ENCODE measurements at places on chromosomes 5 and 9.
A peak's percentile ranks its signal among the peaks of the same experiment; 100 is the strongest.

GRCh38 chr9:114001794-114002261, 76.3 kb downstream of the AMBP start:
- no peak for DNase-seq

GRCh38 chr9:124315882-124316281, 58.1 kb downstream of the NEK6 start:
- DNase-seq = no peak

- no peak for DNase-seq
Observed at GRCh38 chr5:56192246-56192645, 40.9 kb downstream of the ANKRD55 start.

DNA sequence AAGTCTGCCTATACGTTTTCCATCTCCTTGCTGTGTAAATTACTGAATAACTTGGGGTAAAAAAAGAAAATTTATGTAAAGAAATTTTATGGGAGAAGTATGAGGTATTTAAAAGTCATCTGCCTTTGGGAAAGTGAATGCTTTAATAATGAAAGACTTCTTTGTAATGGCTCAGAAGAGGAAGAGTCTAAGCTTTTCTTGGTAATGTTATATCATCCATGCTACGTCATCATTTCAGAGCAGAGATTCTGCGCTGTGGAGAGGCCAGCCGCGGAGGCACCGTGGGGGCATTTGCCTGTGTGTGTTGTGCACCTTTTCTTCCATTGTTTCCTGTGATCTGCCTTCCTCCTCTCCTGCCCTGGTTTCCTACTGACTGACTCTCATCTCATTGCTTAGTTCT, 78.2 kb downstream of the GOLM1 start:
- no peak for DNase-seq

DNA sequence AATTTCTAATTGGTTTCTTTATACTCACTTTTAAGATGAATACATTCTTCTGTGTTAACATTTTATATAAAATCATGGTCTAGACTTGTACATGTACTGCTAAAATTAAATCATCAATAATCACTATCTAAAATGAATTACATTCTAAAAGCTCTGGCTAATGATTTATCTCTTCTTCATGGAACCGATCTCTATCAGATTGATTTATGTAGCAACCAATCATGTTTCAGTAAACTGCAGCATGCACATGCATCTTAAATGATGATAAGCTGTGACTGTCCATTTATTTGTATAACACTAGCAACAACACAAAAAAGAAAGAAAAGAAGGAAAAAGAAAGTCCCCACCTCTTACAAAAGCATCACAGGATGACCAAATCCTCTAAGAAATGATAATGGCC, 669.2 kb downstream of the NR2F1-AS1 start:
- DNase-seq = no peak

DNA sequence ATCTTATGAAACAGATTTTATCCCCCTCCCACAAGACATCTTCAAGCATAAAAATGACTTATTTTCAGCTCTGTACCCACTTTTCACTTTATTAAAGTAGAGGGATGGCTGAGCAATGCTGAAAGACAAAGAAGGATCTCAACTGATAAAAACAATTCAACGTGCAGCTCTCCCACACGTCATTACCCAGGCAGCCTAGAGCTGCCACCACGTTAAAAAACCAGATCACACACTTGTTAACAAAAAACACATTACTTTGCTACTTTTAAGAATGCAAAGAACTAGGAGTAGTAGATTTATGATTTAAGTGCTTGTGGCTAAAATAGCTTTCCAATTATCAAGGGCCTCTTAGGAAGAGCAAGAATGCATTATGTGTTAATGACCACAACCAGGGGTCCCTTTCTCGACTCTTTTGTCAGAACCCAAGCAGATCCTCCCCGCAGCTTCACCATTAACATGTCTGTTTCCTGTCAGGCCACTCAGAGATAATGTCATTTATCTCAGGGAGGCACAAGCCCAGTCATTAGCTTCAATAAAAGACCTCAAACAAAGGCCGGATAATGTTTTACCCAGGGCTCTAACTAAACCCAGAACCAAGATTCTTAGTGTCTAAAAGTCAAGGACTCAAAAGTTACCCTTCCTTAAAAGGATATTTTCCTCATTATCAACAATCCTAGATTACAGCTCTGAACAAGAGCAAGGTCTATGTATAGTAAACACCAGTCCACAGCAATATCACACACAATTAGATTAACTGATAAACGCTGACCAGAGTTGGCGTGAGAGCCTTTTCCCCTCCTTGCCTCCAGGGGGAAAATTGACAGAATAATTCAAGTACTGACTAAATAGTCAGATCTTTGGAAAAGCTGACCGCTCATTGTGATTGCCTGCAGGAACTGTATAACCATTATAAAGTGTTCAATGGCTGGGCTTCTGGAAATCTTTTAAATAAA, 7.5 kb downstream of the ZNF608 start:
- no peak for DNase-seq

GRCh38 chr5:4661326-4661725, 478.8 kb upstream of the ADAMTS16 start:
- no peak for DNase-seq

GRCh38 chr9:96057155-96057554, 181.7 kb downstream of the ERCC6L2 start:
- DNase-seq = no peak

DNA sequence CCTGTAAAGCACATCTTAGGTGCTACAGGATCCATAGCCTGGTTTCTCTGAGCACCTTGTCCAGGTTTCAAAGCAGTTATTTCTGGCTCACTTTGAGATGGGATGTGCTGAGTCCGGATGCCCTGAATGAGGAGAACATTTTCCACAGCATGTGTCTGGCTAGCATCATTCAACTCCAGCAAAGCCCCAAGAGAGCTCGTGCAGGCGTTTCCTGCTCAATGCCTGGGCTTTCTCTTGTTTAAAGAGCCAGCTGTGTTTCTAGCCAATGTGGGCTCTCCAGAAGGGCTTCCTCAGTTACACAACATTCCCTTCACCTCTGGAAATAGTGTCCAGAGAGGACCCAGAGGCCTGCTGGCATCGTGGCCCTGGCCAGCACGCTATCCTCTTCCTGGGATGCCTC, 411.7 kb downstream of the DMAC1 start:
- DNase-seq = no peak

- no peak for DNase-seq
Observed at GRCh38 chr5:26791021-26791420, 247.4 kb downstream of the CDH9 start.

DNA sequence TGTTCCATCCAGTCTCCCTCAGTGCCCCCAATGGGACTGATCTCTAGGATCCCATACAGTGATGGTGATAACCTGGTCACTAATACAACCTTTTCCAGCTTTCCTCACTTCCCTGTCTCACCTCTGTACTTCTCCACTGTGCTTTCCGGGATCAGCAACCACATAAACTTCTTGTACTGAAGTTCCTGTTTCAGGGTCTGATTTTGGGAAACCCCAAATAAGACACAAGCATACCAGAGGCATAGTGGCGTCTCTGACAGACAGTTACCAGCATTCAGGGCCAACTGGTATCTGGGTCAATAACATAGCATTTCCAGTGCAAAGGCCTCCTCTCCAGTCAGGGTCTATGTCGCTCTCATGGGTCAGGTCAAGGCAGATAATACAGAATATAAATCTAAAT, 64.3 kb downstream of the GLDC start:
- no peak for DNase-seq

- DNase-seq = no peak
Observed at GRCh38 chr5:154861946-154862345, 3.5 kb downstream of the CNOT8 start.

DNA sequence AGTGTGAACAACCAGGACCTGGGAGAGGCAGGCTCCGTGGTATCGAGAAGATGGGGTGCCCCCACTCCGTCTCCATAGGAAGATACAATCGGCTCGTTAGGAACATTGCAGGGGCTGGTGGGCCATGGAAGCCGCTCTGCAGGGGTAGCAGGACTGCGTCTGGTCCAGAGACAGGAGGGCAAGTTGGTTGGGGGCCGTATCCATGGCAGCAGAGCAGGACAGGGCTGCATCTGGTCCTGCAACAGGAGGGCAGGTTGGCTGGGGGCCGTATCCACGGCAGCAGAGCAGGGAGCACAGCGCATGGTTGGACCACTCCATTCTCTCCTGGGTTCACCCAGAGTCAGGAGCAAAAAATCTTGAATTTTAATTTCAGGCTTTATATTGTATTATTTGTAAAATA, 98.2 kb downstream of the ANKRD33B start:
- no peak for DNase-seq

- no peak for DNase-seq
Observed at GRCh38 chr9:109064963-109065702, 51.8 kb upstream of the CTNNAL1 start.

- no peak for DNase-seq
Observed at GRCh38 chr5:67031692-67032091, 164.9 kb downstream of the CD180 start.

DNA sequence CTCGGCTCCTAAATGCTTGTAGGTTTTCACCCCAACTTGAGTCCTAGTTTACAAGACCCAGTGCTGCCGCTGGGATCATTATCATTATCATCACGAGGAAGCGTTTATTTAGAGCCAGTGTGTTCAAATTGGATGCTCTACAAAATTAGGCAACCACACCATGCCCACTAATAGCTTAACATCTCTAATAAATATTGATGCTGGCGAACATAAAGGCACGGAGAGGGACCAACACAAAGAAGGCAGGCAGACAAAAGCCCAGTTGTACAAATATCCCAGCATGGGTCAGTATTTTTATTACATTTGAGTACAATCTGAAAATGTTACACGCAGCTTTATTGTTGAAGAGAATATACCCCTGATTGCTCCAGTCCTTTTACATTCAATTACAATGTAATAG, 4.7 kb downstream of the CFAP77 start:
- DNase-seq = no peak

GRCh38 chr9:33475357-33475756, 1.6 kb upstream of the NOL6 start:
- DNase-seq = no peak

DNA sequence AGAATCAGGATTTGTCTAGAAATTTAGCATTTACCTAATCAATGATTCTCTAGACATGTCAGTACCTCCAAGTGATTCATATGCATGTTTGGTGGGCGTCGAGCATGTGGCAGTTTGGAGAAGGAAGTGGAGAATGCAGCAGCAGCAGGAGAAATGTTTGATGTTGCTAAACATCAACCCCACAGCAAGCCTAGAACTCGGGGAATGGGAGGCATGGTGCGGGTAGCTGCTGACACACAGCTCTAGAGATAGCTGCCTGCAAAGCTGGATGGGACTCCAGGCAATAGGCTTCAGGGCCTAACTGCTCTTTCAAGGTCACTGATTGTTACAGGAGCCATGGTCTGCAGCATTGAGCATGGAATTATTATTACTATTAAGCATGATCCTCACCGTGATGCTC, 137.3 kb downstream of the DOCK8 start:
- DNase-seq = no peak

DNA sequence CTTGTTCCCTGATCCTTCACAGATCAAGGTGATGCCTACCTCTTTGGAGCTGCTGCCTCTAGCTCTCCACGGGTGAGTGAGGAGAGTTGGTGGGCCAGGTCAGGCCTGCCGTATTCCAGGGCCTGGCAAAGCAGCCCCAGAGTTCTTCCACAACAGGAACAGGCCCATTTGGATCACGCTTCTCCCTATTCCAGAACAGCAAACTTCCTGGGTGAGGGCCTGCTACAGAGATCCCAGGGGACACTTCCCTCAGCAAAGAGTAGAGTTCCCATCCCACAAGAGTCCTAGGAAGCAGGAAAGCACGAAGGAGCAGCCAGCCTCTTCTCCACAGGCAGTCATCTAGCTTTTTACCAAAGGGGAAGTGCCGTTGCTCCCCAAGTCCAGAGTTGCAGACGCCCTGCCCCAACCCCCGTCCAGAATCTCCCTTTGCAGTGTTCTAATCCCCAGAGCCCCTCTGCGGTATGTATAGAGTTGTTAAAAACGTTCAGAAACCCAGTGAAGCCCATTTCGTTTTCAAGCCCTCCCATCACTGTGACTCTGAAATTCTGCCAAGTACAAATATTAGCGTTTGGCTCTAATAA, 9.3 kb upstream of the DNAJB5 start:
- DNase-seq = no peak

GRCh38 chr5:102312586-102313370, 16.7 kb upstream of the SLCO4C1 start:
- DNase-seq = no peak

DNA sequence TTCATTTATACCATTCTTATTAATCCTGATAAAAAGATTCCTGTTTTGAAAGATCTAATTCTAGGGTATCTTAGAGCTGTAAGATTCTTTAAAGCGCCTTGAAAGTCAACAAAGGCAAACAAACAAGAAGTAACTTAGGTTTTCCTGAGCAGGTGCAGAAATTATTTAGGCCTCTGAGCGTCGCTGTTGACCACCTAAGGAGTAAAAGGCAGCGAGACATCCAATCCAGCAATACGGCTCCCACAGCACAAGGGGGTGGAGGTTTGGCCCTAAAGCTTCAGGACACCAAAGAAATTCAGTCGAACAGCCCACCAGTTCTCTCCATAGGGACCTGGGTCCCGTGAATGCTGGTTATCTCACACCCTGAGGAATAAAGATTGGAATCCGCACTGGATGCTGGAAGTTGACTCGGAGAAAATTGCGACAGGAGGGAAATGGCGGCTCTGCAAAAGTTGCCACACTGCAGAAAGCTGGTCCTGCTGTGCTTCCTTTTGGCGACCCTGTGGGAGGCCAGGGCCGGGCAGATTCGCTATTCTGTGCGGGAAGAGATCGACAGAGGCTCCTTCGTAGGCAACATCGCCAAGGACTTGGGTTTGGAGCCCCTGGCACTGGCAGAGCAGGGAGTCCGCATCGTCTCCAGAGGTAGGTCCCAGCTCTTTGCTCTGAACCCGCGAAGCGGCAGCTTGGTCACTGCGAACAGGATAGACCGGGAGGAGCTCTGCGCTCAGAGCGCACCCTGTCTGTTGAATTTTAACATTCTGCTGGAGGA, at the start of gene PCDHGA2:
PCDHGA2 (plus strand) TSS at position 223 of the 769 bp plus-strand sequence.
- DNase-seq = peak; percentile 13

- no peak for DNase-seq
Observed at GRCh38 chr5:135578305-135578684, 496 bp downstream of the CXCL14 start.

- DNase-seq = no peak
Observed at GRCh38 chr5:93289942-93290341, 291.1 kb downstream of the NR2F1-AS1 start.

- DNase-seq = no peak
Observed at GRCh38 chr5:67045816-67046740, 150.5 kb downstream of the CD180 start.

GRCh38 chr9:20996809-20997208, 34.6 kb downstream of the HACD4 start:
- DNase-seq = no peak

DNA sequence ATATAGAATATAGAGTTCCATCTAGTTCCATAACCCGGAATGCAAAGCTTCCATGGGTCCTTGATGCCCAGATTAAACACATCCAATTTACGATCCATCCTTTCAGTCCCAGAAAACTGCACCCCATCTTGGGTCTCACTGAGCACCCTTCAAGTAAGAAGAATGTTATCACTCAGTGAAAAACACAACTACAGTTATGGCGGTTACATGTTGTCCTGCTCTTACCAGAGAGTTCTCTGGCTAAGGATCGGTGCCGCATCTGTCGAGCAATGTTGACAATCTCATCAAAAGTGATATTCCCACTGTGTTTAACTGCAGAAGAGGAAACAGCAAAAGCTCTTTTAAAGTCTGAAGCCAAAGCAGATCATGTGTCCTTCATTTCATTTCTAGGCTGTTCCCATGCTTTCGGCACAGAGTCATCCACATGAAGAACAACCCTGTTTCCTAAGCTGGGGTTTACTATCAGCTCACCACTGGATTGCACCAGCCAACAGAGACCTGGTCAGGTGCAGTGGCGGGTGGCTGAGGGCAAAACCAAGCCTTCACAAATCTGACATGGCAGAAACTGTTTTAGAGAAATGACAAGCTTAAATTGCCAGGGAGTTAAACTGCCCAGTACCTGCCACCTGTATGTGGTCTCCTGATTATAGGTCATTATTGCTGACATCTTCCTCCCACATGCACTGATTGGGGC, 2.9 kb downstream of the RPL12 start:
- no peak for DNase-seq
